ENCODE measurements at places on chromosomes 7 and 10. TPM values are rescaled to one million over a fixed set of nuclear protein-coding genes. Genes with fewer than 3 reads are reported as not detected.

DNA sequence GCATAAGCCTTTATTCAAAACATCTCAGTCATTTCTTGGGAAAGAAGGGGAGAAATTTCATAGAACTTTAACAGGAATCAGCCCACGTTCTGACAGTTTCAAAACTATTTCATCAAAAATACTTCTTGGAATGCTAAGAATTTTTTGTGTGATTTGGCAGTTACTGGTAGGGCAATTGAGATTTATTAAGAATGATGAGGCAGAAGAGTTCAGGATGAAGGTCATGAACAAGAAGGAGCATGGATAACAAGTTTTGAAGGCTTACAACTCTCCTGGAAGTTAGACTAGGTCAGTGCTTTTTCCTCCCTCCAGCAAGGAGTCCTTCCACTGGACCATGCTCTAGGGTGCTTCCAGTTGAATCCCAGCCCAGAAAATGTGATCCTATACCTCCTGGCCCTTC is 569.9 kb downstream of the ANKRD7 start:
- no peak for DNase-seq

GRCh38 chr10:30834153-30834552 is 197.5 kb downstream of the ZNF438 start:
- no peak for DNase-seq

GRCh38 chr7:108486291-108486966 is 30.2 kb upstream of the NRCAM start:
- no peak for DNase-seq

DNA sequence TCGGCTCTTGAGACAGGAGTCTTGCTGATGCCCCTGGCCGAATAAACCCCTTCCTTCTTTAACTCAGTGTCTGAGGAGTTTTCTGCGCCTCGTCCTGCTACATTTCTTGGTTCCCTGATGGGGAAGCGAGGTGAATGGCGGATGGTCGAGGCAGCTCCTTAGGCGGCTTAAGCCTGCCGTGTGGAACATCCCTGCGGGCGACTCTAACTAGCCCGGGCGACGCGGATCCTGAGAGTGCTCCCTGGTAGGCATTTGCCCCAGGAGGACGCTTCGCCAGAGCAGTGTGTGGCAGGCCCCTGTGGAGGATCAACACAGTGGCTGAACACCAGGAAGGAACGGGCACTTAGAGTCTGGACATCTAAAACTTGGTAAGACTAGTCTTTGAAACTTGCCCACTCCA is 12.0 kb upstream of the EPHB4 start:
- no peak for DNase-seq

- no peak for DNase-seq
These were observed 78.7 kb downstream of the FAM107B start for GRCh38 chr10:14695847-14696480.

DNA sequence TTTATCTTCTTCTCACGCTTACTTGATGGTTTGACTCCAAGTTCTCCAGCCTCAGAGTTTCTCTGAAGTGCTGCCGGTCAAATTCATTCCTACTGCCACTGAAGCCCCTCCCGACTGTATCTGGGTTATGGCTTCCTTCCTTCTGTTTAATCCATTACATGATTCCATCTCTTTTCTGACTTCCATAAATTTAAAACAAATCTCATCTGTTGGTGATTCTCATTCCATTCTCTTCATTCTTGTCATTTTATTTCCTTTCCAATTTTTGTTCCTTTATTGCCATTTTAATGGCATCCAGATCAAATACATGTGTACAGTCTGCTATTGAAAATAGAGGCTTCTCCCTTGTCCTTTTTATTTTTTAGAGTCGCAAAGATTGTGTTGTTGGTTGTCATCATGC is 25.4 kb upstream of the HIBADH start:
- no peak for DNase-seq

Gene EPHB6
- 13.9 TPM for total RNA-seq

Gene FAM20C
- total RNA-seq, result 49.1 TPM

DNA sequence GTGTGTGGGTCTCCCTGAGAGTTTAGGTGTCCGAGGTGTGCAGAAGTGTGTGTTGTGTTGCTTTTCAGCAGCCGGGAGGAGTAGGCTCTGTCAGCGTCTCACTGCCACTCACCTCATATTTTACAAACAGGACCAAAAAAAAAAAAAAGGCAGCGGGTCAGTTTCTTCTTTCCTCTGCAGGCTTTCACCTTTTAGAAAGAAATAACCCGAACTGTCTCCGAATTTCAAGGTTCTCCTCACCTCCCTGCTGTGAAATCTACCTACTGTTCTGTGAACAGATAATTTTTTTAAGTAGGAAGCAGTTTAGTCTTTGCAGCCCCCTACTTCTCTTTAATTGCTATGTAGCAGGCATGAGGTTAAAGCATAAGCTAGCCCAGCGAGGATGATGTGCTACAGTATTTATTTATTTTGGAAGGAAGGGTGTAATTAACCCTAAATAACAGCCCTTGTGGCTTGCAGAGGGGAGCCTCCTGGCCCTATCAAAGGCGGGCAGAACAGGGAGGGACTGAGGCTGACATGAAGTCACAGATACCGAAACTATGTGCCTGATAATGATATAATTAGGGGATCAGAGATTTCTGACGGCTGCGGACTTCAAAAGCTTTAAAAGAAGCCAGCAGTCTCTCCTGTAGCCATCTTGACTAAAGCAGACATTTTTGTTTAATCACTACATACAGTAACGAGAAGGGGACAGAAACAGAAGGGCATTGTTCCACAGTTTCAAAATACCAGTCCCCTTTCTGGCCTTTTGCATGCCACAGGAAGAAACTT is 1.6 kb downstream of the BAMBI start:
- DNase-seq, result no peak

DNA sequence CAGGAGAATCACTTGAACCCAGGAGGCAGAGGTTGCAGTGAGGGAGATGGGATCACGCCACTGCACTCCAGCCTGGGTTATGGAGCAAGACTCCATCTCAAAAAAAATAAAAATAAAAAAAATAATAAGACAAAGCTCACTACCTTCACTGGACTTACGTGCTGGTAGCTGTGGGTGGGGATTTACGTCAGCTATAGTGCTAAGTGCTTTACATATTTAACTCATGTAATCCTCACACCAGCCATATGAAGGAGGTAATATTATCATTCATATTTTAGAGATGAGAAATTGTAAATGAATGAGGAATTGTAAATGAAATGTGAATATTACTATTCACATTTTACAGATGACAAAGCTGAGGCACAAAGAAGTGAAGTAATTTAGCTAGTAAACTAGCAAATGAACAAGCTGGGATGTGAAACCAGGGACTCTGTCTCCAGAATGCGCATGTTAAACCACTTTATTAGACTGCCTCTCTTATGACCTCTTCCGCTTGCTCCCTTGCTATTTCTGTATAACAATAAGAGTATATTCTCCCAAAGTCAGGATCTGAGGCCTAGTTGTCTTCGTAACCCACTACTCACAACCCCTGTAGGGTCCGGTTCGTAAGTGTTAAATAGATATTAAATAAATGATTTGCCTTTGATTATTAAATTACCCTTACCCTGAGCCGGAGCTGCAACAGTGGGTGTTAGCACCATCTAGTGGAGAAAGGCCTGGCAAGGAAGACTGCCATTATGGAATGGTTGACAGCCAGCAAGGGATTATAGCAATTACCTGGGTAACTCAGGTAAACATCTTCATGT is 70.2 kb downstream of the HTR7 start:
- DNase-seq, result peak; percentile 50

- no peak for DNase-seq
These were observed 655.0 kb upstream of the ADARB2 start for GRCh38 chr10:2392145-2392812.

- no peak for DNase-seq
These were observed 66.8 kb upstream of the NEBL start for GRCh38 chr10:20963721-20964595.
